Stimulated activated CD4-positive, alpha-beta T cell treated with anti-CD3 and anti-CD28 coated beads, Interleukin-1b, Interleukin-23, amount 100 ng/mL, for 4 hours (primary cell): ENCODE measurements at places on chromosomes 7 and 10.

GRCh38 chr7:113100121-113100603 is 13.5 kb upstream of the GPR85 start:
- no peak for DNase-seq

GRCh38 chr7:129013048-129013724 is 41.7 kb downstream of the TNPO3 start:
- no peak for DNase-seq

DNA sequence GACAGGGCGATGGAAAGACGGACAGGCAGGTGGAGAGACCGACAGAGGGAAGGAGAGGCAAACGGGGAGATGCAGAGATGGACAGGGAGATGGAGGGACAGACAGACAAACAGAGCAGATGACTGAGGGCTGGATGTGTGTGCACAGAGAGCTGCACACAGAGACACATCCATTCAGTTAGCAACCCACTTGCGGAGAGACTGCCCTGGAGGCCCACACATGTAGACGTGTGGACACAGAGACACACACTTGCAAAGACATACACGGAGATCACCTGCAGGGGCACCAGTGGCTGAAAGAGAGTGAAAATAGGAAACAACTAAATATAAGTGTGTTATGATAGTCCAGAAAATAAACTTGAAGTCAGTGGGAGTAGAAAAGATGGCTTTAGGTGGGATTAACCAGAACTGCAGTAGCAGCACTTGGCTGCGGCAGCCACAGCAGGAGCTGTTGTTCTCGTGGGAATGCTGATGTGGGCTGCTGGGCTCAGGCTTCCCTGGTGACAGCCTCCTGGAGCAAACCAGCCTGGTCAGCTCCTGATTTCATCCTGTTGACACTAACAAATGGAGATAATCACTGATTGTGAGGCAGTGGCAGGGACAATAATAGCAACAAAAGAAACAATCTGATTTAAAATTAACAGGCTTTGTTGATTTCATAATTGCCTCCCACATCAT is 134.1 kb downstream of the CCNY start:
- no peak for DNase-seq

GRCh38 chr7:5094641-5095040 is 49.0 kb downstream of the RBAK start:
- no peak for DNase-seq

DNA sequence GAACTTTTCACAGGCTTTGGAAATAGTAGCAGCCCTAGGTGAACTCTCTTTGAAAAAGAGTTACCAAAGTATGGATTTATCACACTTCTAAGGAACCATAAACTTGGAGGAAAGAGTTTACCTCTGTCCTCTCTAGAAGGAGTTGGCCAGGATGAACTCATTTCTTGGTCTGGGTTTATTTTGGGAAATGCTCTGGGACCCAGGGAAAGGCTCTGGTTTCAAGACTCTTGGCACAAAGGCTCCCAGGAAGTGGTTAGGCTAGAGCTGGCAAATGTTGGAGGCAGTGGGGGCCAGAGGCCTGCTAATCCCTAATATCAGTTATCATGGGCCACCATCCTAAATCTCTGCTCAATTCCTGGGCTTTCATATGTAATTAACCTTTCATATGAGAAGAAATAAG is 36.3 kb upstream of the CDK6 start:
- DNase-seq = no peak

GRCh38 chr10:72081772-72082590 is 6.4 kb downstream of the SPOCK2 start:
- no peak for DNase-seq

GRCh38 chr10:36050763-36051499 is 408.8 kb upstream of the FZD8 start:
- no peak for DNase-seq

DNA sequence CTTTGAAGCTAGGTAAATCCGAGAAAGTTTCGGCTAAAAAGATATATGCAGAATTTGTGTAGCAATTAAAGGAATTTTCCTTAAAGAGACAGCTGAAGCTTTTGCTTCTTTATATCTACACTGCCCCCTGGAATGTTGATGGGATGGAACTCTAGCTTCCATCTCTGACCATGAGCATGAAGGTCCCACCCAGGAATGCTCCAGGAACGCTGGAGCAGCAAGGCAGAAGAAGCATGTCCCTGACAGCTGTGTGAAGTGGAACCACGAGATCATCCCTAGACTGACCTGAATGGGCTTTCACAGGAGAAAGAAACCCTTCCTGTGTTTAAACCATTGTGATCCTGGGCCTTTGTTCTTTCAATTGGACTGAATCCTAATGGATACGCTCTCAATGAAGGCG is 99.7 kb upstream of the NOBOX start:
- no peak for DNase-seq

- DNase-seq = no peak
Measured at GRCh38 chr7:145088111-145088745, 252.4 kb upstream of the TPK1 start.

DNA sequence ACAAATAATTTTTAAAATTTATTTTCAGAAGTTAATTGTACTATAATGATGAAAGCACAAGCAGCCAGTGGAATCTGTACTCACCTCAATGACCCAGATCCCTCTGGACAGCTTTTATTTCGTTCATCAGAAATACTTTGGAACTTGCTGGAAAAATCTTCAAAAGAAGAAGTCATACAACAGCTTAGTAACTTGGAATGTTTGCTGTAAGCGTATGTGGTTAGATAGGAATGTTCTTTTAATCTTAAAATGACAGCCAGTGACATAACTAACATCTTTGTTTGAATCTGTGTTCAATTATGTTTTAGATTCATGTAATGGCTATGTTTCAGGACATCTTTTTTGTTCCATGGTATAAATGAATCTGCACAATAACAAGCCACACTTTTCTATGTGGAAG is 26.8 kb downstream of the CFAP69 start:
- DNase-seq = no peak

- no peak for DNase-seq
Measured at GRCh38 chr7:82805527-82805960, 357.1 kb downstream of the PCLO start.

GRCh38 chr10:100327007-100327717 is 2.9 kb downstream of the PKD2L1 start:
- no peak for DNase-seq

DNA sequence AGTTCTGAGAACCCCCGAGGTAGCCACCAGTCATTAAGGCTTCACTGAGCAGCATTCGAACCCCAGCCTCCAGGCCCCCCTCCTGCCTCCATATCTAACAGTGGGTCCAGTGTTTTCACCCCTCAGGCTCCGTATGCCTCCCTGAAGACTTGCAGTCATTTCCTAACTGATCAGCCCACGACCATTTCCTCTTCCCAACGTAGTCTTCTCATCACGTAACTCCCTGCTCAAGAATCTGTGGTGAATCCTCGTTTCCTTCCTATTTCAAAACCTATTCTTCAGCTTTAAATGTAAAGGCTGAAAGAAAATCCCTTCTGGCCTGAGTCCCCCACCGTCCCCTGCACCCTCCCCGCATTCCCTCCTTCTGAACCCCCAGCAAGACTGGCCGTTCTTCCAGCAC is 21.1 kb downstream of the FRMD4A start:
- DNase-seq = no peak

DNA sequence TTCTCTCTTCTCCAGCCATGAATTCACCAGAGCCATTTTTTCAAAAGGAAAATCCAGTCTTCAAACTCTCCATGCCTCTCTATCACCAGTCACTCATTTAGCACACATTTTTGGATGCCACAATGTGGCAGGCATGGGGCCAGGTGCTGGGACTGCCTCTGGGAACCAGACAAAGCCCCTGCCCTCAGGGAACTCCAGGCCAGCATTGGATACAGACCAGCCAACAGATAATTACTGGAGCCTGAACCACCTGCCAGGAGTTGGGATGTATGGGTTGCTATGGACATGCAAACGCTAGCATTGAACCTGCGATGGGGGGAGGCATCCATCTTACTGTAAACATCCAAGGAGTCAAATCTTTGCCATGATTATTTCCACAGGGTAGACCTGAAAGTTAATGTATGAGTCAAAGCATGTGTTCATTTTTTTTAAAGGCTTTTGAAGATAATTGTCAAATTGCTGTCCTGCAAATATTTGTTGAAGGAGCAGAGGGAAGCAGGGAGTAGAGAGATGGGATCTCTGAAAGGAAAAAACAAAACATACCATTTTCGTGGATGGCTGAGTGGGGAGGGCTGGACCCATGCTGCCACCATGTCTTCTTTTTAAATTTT is 43.2 kb downstream of the SRRM3 start:
- no peak for DNase-seq

GRCh38 chr10:30510184-30510931 is 76.4 kb downstream of the MAP3K8 start:
- no peak for DNase-seq

GRCh38 chr7:77239471-77239870 is 39.9 kb upstream of the FGL2 start:
- no peak for DNase-seq

GRCh38 chr7:67856046-67856445 is 859.4 kb downstream of the TYW1 start:
- DNase-seq = no peak

GRCh38 chr7:127904670-127904985 is 126.6 kb downstream of the LRRC4 start:
- DNase-seq = no peak
